ENCODE measurements at places on chromosomes 1 and 21.

DNA sequence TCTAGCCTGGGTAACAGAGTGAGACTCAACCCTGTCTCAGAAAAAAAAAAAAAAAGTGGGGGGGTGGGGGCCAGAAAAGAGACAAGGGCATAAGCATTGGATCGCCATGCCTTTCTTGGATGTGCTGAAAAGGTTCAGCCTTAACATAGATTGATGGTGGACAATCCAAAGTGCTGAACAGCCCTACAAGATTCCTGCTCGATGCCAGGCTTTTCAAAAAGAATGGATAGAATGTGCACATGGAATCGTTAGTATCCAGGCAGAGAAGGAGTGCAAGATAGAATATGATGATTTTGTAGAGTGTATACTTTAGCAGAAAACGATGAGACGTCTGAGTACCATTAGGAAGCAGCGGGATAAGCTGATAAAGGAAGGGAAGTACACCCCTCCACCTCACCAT, 10.9 kb upstream of the COA7 start:
- no peak for DNase-seq

- no peak for DNase-seq
Observed at GRCh38 chr1:11138952-11139351, 39.3 kb upstream of the EXOSC10 start.

GRCh38 chr1:30727824-30728223, 4.4 kb upstream of the MATN1 start:
- DNase-seq: no peak

DNA sequence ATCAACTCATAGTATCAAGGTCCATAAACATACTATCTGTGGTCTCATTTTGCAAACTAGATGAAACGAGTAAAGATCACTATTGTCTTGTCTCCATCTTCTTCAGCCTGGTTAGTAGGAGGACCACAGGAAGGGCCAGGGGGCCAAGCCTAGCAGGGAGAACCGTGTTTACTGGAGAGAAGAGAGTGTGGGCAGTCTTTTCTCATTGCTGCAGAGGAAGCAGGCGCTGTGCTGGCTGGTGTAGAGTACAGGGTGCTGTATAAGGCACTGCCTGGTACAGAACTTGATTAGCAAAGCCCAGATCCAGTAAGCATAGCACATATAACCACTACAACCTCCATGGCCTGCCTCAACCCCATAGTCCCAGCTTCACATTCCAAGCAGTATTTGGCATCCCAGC, 10.0 kb upstream of the B4GALT3 start:
- no peak for DNase-seq

Data from NCI-H2171 treated with DMSO at 0.1 percent for 48 hours (cell line).